ENCODE measurements at places on chromosomes 6 and 20. TPM values are rescaled to one million over a fixed set of nuclear protein-coding genes. Genes with fewer than 3 reads are reported as not detected.

DNA sequence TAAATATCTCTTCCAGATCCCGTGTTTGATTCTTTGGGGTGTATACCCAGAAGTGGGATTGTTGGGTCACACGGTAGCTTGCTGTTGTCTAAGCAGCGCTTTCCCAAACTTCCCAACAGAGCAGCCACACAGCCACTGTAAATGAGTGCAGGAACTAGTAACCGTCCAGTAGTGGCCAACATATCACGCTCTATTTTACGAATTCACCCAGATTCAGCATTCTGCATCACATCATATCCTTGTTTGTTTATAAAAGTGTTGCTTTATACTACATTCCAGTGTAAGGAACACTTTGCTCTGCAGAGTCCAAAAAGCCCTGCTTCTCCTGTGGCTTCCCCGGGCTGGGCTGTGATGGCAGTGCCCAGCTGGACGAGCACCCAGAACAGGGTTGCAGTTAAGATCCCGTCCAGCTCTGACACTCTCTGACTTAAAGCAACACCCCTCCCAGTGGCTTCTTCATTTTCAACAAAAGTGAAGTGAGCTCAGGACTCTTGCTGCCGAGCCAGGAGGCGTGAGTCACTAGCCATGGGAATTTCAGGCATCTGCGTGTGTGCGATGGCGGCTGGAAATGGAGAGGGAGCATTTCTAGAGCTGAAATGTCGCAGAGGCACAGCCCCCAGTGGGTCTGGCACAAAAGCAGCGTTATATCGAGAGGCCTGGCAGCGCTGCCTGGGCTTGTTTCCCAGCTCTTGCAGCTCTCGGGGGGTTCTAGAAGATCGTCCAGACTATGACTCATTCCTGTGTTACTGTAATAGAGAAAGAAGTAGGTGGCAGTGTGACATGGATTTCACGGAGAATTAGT lies 216.3 kb upstream of the ECI2 start:
- no peak for DNase-seq

DNA sequence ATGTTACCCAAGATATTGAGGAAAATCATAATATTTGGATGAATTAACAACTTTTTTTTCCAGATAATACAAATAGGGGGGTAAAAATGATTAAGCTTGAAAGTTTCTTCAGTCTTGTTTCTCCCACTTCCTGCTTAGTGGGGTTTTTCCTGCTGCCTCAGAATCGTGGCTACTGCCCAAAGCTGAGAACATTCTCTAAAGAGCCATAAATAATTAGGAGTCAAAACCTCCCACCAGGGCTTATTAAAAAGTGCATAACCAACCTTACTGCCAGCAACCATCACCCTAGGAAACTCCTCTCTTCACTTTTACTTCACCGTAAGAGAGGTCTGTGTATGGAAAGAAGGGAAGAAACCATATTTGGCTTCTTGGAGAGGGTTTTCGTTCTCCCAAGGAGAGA lies 9.0 kb upstream of the LCA5 start:
- no peak for DNase-seq

DNA sequence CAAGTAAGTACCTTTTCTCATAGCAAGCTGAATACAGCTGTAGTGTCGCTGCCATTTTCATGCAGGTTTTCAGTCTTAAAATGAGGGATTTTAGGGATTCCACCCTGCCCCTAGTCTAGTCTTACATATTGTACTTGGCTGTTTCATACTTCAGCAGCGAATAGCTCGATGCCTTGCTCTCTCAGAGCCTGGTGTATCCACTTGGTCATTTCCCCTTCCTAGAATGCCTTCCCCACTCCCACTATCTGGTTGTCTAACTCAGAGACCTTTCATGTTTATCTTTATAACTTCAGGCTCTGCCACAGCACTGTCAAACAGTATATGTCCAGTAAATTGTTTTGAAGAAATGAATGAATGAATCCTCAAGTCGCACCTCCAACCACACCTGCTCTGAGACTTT lies 21.1 kb upstream of the IPCEF1 start:
- no peak for DNase-seq

DNA sequence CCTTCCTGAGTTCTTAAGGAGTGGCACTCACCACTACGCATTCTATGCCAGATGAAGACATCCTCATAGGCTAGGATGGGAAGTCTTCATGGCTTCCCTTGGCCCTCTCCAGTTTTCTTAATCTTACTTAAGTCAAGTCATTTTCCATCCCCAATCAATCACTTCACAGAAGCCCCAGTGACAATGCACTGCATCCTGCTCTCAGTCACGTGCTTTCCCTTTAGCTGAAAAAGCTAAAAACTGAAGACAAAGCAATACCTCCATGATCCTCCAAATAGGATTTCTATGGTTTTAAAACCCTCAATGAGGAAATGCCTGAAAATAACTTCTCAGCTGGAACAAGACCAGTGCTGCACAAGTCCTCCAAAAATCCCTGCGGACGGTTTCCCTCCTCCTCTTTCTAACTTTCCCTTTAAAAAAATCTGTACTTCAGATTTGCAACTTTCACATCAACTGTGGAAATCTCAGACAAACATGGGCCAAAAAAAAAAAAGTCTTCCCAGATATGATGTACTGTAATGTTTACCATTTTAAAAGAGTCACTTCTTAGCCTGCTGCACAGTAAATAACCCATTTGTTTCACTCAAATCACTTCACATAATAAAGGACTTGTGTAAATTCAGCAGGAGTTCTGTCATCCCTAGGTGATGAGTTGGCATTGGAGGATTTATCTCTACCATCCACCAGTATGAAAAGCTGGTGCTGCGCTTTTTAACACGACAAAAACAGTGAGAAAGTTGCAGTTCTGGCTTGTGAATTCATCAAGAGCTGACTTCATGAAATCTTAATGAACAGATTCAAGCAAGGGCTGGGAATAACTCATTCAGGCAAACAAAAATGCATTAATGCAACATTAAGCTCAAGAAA lies 590.0 kb upstream of the NOX3 start:
- no peak for DNase-seq

DNA sequence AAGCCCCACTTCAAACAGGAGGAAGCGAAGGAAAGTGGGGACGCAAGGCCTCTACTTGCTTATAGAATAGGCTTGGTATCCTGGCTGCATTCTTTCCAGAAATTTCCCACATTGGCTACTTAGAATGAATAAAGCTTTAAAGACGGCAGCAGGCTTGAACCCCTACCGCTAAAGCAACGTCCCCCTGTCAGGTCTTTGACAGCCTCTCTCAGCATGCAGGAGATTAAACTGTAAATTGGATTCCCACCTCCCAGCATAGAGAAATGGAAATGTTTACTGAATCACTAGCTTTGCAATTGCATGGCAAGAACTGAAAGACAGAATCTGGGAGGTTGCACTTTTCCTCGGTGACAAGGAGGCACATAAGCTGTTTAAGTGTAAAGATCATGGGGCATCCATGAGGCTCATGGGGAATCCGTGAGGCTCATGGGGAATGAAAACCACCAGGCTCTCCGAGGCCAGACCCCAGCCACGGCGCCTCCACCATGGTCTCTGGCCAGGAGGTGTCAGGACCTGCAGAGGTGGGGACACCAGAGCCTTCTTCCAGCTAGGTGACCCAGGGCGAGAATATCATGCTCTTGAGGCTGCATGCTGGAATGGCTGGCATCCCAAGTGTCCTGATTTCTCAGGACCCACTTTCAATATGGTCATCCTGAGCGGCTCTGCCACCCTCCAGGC lies 10.3 kb downstream of the LEMD2 start:
- DNase-seq: no peak

GRCh38 chr6:35008858-35009257 lies 119.8 kb downstream of the ANKS1A start:
- DNase-seq: no peak

- DNase-seq: no peak
Measured at GRCh38 chr6:72649032-72649984, 27.4 kb downstream of the KCNQ5 start.

DNA sequence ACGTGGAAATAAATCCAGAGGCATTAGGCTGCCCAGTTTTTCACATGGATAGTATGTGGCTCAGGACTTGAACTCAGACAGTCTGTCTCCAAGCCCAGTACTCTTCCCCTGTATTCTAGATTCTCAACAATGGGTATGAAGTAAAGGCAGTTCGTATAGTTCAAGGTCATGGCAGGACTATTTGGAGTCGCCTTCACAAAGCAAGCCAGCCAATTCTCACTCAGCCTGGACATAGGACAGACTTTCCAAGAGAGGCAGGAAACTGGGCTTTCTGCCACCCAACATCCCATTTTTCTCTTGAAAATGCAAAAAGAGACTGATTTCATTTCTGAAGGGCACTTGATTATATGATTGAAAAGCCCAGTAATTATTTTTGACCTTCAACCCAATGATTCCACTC lies 111.0 kb downstream of the EDN1 start:
- no peak for DNase-seq

- no peak for DNase-seq
Measured at GRCh38 chr20:10655720-10656669, 17.8 kb downstream of the JAG1 start.

- no peak for DNase-seq
Measured at GRCh38 chr6:159169557-159170332, 545 bp downstream of the FNDC1 start.

GRCh38 chr20:42150230-42150629 lies 532.1 kb upstream of the CHD6 start:
- no peak for DNase-seq

GRCh38 chr6:162217811-162218493 lies 509.6 kb downstream of the PRKN start:
- no peak for DNase-seq

- no peak for DNase-seq
Measured at GRCh38 chr6:111551521-111552231, 54.0 kb downstream of the TRAF3IP2 start.

DNA sequence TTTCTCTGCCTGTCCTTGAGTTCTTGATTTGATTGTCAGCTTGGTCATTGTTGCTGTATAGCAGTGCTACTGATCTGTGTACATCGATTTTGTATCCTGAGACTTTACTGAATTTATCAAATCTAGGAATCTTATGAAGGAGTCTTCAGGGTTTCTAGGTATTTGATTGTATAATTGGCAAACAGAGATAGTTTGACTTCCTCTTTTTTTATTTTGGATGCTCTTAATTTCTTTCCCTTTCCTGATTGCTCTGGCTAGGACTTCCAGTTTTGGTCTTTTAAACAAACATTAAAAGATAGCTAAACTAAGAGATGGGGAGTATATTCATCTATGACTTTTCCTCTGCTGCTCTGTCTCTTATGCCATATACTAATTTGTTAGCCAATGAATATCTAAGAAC lies 62.4 kb downstream of the NCOA7 start:
- no peak for DNase-seq

DNA sequence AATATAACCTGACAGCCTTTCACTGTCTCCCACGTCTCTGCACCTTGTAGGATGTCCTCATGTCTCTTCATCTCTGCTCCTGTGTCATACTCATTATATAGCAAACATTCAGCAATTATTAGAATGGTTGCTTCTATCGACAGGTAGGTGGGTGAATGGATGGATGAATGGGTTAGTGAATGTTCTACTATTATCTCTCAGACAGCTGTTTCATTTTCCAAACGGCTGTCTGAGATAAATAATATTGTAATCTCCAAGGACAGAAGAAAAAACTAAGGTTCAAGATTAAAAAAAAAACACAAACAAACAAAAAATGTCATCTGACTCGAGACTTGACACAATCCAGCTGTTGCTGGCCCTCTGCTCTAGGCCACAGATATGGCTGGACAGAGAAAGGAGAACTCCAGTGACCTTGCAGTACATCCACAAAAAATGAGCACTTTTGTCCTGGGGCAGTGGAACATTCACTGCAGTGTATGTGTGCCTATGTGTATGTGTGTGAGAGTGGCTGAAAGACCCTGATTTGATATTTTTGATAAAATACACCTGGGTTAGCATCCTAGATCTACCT lies 2.1 kb downstream of the HNF4A start:
- no peak for DNase-seq

- no peak for DNase-seq
Measured at GRCh38 chr20:62367136-62367632, at the start of gene LAMA5. TSS of gene LAMA5 (minus strand) at chr20:62367312. CDS start at chr20:62367245, 67 bp downstream.

DNA sequence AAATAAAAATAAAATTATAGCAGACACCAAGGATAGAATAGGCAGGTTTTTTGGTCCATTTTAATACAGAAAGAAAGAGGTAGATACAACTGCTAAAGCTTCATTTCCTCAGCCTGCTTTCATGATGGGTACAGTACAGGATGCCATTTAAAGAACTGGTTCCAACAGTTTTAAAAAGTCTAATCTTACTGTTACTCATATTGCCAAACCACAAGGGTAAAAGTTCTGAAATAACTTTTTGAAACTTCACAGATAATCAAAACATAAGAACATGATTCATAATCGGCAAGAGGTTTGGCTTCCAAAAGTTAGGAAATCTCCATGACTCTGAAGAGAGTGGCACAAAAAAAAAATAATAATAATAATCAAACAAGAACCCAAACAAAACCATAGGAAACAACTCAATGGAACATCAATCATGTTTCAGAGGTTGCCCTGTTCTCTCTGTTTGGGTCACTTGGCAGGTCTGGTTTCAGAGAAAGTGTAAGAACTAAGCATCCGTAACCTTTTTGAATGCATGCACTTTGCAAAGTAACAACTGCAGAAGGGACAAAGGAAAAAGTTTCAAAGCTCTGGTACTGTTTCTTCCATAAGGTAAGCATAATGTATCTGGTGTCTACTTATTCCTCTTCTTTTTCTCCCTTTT lies 79.7 kb downstream of the SMLR1 start:
- DNase-seq: no peak

DNA sequence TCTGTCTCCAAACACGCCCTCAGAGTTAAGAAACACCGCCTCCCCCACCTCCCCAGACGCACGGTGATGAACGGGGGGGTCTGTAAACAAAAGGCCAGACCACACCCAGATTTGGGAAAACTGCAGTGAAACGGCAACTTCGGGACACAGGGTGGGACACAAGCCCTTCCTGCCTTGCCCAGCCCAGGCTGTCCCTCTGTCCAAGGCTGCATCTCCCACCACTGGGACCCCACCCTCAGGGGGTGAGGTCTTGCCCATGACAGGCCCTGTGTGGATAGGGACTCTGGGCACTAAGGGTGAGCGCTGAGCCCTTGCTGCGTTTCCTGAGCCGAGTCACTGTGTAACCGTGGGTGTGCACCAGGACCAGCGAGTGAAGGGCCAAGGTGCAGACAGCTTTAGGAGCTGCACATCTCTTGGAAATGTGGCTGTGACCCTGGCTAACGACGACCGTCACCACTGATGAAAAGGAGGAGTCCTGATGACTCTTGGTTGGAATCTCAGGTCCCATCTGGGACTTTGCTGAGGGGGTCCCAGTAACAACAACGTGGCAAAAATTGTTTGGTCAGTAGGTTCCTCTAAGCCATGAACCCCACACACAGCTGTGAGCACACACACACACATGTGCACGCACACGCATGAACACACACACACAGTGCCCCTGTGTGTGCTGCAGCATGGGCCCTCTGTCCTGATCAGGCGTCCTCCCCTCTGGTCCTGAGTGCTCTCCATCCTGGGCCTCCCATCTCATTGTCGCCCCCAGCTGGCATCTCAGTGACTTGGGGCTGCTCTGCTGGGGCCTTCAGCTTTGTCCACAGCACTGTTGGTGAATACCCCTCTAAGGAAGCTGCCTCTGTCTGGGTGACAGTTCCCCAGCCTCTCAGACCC lies 100.6 kb downstream of the RAMACL start:
- DNase-seq: no peak

- DNase-seq: no peak
Measured at GRCh38 chr6:56595490-56596122, 47.1 kb downstream of the DST start.

DYNLT2 gene
- 1.9 TPM for total RNA-seq

MATN4 gene
- 0.22 TPM for total RNA-seq

CDH4 gene
- not detected for total RNA-seq

SRMS gene
- total RNA-seq: not detected

LY6G6D gene
- total RNA-seq: not detected

HLA-DPA1 gene
- 71.7 TPM for total RNA-seq

ADGRF1 gene
- total RNA-seq: not detected

SLC35D3 gene
- total RNA-seq: not detected

PROKR2 gene
- total RNA-seq: not detected

SLC22A3 gene
- not detected for total RNA-seq

NOL4L gene
- 19.8 TPM for total RNA-seq

All from CD8-positive, alpha-beta memory T cell (primary cell).